ENCODE measurements at places on chromosomes 11 and 22.
A peak's percentile ranks its signal among the peaks of the same experiment; 100 is the strongest.

GRCh38 chr11:118341815-118342489 lies 553 bp downstream of the CD3D start:
- no peak for DNase-seq

GRCh38 chr22:46346680-46347405 lies 11.3 kb downstream of the TRMU start:
- DNase-seq, result no peak

- DNase-seq, result no peak
Observed at GRCh38 chr22:32542677-32543357, 68.2 kb downstream of the FBXO7 start.

DNA sequence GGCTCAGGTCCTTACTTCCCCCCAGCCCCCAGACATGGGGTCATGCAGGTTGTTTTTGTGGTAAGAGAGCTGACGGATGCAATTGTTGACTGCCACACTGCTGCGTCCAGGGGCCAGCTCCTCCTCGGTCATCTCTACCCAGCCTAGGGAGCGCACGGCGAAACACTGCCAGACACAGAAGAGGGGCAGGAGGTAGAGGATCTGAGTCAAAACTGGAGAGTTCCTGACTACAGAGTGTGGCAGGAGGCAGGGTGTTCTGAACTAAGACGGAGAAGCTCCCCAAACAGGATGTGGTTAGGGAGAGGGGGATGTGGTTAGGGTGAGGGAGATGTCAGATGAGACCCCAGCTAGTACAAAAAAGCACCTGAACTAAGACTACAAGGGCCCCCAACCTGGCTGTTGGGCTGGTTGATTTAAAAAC lies 12.3 kb downstream of the SMPD1 start:
- peak; percentile 57 for DNase-seq

- DNase-seq, result no peak
Observed at GRCh38 chr22:33572086-33572485, 348.2 kb downstream of the LARGE1 start.

- no peak for DNase-seq
Observed at GRCh38 chr11:61671527-61671926, 8.7 kb upstream of the DAGLA start.
